AG08395 (cell line): ENCODE measurements at places on chromosomes 3 and 15.

- no peak for DNase-seq
These were observed 1.9 kb upstream of the SLC27A2 start for GRCh38 chr15:50180091-50180490.

- DNase-seq = no peak
These were observed 243.6 kb downstream of the EDEM1 start for GRCh38 chr3:5431146-5431545.

DNA sequence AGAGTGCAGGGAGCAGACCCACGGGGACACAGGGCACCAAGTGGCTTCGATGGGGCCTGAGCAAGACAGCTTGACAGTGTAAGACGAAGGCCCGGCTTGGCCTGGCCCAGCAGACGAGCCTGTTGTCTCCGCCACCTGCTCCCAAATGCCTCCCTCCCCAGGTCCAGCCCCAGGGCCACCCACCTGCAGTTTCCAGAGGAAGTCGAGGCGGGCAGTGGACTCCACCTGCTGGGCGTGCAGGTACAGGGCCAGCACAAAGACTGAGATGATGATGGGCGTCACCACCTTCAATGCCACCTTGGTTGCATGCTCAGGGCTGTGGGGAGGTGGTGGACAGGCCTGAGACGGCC, 94.1 kb downstream of the SEC22A start:
- no peak for DNase-seq

GRCh38 chr3:151047636-151048035, 37.8 kb upstream of the MED12L start:
- no peak for DNase-seq

DNA sequence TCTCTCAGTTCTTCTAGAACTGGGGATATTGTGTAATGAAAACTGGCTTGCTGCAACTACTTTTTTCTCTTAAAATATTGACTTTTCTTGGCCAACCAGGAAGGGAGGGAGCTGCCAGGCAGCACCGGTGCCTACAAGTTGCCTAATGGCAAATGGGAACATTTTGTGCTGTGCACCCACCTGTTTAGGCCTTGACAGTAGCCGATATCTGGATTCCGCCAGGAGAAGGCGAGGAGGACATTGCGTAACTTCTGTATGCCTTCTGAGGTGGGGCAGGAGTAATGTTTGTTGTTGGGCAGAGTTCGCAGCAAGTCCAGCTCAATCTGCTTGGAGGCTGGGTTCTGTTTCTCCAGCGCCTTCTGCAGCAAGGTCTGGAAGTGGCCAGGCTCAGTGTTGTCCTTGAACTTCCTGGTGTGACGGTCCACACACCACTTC, 64.9 kb downstream of the TBC1D2B start:
- DNase-seq = no peak

DNA sequence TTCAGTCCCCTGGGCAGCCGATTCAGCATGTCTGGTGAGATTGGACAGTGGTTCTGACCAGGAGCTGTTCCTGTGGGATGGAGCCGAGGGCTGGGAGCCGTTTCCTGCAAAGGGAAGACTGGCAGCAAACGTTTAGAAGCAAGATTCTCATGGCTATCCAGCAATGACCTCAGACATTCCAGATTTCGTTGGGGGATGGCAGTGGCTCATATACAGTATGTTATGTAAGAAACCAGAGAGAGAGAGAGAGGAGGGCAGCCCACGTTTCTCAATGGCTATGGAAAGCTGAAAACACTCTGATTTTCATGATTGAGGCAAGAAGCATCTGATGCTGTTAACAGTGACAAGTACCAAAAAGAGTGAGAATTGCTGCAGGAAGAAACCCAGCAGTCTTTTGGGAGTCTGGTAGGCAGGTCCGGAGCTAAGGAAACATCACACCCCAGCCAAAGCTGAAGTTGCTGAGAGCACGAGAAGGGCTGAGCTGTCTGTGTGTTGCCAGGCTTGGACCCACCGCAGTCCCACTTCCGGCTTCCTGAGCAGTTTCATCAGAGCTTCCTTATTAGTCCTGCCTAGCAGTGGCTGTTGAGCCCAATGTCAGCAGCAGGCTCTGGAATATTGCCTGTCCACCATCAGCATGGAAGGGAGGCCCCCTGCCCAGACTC, 25.6 kb upstream of the VPS8 start:
- DNase-seq = peak; percentile 96

DNA sequence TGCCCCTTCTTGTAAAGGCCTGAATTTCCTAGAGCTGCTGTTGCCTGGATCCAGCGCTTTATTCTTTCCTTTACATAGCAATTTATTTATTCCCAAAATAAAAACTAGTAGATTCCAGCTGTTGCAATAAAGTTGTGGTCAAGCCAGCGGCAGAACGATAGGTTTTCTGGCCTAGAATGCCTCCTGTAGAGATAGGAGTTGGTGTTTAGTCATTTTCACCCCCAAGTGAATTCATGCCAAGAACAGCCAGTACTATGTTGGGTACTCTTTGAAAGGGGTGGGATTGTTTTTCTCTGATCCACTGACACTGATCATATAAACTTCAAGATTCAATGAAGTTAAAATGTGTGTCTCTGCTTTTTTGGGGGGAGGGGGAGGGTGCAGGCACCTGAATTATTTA, 69.7 kb downstream of the KLHL25 start:
- DNase-seq = peak; percentile 25

DNA sequence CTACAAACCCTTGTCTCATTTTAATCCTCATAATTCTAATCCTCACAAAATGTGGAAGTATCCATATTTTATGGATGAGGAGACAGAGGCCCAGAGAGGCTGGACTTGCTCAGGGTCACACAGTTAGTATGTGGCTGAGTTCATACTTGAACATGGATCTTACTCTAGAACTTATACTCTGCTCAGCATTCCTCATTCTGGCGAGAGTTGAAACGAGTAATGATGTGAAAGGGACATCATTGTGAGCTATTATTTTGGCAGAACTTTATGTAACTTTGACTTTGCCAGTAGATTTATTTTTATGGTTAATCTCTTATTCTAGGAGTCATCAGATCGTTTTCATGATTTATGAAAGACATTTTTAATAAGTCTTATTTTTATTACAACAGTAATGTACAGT, 17.5 kb downstream of the AKAP13 start:
- DNase-seq = no peak

DNA sequence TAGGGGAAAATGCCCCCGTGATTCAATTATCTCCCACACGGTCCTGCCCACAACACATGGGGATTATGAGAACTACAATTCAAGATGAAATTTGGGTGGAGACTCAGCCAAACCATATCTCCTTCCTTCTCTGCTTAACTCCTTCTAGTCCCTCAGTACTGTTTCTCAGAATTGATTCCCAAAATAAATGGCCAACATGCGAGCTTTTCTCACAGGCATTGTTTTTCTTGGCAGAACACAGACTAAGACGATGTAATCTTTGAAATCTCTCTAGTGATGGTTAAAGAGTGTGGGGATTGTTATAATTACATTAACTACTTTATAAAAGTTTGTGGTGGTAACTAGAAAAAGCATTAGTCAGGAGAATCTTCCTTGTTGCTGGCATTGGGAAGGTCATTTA, 366.5 kb downstream of the LPP start:
- DNase-seq = no peak

DNA sequence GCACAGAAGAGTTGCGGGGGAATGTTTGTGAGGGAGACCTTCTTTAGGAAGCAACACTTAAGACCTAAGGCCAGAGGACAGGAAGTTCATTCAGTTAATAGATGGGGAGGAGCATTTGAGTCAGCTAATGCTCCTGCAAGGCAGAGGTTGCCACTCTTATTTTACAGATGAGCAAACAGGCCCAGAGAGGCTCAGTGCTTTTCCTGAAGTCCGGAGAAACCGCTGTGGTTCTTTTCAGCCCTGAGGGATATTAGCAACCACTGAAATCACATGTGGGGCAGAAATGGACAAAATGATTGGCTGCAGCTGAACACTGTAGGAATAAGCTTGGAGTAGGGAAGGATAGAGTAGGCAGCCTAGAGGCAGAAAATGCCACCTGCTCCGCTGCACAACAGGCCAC, 33.3 kb upstream of the RTP4 start:
- DNase-seq = no peak

DNA sequence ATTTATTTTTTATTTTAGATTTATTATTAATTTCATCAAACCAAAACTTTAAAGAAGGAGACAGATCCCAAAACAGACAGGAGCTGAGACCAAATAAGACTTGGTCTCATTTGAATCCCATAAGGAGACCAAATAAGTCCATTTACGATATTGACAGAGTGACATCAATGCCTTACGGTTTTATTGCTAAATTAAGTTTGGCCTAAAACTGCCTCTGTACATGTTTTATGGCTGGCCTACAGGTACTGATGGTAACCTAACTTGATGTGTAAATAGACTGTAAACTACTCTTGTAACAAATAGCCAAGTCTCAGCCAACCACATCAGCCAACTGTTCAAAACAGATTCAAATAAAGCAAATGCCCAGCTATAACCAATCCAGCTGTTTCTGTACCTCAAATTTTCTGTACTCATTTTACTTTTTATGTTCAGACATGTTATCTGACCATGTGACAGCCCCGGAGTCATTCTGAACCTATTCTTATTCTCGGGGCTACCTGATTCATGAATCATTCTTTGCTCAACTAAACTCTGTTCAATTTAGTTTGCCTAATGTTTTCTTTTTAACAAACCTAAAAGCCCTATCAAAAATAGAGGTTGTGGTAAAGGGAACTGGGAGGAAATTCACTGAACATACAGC, 89.4 kb upstream of the CDAN1 start:
- DNase-seq = no peak

DNA sequence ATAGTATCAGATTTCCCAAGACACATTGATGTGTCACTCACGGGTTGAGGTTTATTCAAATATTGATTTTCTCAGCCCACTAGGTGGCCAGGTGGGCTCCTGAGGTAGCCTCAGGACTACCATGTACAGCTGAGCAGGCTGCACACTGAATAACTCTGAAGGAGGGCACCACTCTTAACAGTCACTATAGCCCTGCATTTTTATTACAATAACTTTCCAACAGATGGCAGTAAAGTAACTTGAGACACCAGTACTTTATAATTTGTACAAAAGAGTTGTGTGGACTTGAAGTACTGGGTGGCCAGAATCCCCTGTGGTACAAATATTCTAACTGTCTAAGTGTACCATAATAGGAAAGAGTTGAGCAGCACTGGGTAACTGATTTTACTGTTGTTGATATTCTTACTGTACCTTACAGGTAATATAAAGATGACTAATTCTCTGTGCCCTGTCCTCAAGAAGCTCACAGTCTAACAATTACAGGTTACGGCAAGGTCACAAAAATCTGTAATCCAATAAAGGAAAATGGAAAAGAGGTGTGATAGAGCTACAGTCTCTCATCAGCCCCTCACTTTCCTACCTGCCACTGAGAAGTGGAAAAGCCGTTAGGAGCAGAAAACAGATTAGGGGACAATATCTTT, 76.0 kb downstream of the ETFA start:
- DNase-seq = peak; percentile 44

DNA sequence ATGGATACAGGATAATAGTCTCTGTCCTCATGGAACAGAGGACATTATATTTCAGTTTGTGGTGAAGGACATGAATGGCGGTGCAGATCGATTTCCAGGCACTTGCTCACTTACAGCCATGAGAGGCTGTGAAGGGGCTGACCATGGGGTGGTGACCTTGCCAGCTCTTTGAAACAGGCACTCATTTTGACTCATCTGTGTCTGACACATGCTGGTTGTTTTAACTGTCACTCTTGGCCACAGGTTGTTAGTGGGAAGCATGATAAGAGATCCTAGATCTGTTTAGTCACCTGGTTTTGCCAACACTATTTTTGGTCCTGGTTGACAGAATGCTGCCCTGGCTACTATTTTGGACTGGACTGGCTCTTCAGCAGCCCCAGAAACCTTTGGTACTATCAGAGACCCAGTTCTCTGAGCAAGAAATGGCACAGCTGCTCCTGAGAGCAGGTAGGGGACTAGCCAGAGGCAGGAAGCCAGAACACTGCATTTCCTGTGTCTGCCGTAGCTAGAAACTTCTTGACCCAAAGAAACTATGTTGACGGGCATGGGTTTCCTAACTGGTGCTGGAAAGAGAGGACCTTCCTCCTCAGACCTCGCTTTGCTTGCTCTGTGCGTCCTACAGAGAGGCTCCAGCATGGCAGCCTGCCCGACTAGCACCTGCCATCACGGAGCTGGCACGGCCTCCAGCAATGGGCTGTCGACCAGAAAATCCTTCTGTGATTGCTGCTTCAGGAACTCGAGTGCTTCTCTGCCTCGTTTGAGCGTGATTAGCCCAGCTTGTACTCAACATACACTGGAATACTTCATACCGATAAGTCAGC, 6.3 kb downstream of the PXYLP1 start:
- no peak for DNase-seq

DNA sequence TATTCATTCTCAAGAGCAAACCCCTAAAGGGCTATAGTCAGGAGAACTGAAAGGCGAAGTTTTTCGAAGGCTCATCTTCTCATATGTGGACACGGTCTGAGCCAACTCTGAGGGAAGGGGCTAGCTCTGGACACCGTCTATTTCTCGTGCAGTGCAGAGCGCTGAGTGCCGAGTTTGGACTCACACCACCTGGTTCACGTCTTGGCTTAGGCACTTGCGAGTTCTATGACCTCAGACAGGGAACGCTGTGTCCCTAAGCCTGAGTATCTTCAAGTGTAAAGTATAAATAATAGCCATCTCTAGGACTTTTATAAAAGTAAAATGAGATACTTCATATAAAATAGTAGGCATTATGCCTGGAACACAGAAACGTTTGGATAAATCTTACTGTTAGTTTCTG, 223.7 kb downstream of the FMN1 start:
- no peak for DNase-seq

DNA sequence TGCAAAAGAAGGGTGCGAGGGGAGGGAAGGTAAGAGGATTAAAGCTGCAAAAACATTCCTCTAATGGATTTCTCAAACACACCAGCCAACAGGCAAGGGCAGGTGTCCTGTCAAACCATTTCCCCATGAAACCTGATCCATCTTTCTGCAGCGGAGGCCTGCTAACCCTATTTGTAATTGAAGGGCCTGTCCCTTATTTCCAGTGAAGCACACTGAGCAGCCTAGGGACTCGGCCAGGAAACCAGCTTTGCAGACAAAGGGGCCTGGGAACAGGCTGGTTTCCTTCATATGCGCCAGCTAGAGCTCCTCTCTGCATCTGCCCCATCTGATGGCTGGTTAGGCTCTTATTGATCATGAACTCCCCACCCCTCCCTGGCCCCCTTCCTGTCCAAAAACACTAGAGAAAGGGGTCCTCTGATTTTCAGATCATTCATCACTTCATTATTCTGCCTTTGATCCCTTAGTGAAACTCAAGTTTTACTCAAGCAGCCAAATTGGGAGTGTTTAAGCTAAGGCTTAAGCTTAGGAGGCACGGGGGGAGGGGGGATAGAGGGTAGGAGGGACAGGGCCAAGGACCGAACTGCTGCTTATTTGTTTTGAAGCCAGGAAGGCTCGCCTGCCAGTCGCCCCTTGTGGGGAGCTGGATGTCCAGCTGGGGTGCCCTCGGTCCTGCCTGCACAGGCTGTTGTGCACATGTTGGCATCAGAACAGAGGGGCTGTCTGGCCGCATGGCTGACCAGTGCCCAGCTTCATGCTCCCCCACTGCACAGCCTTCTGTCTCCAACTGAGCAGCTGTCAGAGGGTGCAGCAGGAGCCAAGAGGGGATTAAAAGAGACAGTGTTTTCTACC, 53.1 kb downstream of the BOC start:
- DNase-seq = no peak

- no peak for DNase-seq
These were observed 18.4 kb downstream of the CYFIP1 start for GRCh38 chr15:22961762-22962161.

- peak; percentile 60 for DNase-seq
These were observed 10.3 kb upstream of the CDV3 start for GRCh38 chr3:133563186-133563591.
